Psoas muscle (tissue), 8 donors: ENCODE measurements at places on chromosomes 2 and 18. TPM values are rescaled to one million over a fixed set of nuclear protein-coding genes. Genes with fewer than 3 reads are reported as not detected.

DNA sequence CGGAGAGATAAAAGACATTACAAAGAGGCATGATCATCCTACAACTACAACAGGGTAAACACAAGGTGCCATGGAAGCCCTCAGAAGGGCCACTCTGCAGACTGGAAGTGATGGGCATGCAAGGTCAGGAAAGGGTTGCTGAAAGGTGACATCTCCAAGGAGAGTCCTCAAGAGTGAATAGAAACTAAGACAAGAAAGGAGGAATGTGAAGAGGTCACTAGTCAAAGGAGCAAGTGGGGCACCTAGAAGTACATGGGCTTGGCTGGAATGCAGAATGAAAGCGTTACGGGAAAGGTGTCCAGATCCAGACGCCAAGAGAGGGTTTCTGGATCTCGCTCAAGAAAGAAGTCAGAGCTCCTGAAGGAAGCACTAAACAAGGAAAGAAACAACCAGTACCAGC lies 314.3 kb downstream of the NBAS start:
- no peak for DNase-seq

GRCh38 chr2:176283291-176284068 lies 14.2 kb downstream of the MTX2 start:
- DNase-seq: no peak

Gene CAPN14
- polyA plus RNA-seq: 0.03 TPM

DNA sequence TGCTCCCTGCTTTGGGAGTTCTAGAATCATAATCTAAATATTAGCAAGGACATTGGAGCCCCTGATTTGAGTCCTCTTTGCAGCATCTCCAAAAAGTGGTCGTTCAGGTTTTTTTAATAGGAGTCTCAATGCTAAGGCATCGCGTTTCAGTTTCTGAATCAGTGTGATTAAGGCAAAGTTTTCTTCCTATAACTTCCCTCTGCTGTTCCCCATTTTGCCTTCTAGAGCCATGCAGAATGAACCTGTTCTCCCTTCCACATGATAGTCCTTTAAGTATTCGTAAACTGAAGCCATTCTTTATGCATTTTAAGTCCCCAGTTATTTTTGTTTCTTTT lies 159.5 kb downstream of the PTGR3 start:
- no peak for DNase-seq

DNA sequence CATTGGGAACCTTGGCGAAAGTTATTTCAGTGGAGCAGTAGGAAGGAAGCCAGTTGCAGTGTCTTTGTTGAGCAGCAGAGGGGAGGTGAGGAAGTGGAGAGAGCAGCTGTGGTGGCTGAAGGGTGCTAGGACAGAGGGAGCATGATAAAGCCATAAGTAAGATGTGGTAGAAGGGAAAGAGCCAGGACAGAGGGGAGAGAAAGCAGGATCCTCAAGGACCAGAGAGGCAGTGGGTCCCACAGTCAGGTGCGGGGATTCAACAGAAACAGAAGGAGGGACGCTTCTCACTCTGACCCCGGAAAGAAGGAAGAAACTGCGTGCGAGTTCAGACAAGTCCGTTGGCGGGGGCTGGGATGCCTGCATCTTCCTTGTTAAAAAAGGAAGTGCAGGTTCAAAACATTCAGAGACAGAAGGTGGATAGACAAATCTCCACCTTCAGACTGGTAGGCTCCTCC lies at the start of gene CXCR2:
TSS of gene CXCR2 (plus strand) at position 403 of the 455 bp plus-strand sequence. CDS start 8,774 bp downstream, outside the sequence.
- DNase-seq: no peak

DNA sequence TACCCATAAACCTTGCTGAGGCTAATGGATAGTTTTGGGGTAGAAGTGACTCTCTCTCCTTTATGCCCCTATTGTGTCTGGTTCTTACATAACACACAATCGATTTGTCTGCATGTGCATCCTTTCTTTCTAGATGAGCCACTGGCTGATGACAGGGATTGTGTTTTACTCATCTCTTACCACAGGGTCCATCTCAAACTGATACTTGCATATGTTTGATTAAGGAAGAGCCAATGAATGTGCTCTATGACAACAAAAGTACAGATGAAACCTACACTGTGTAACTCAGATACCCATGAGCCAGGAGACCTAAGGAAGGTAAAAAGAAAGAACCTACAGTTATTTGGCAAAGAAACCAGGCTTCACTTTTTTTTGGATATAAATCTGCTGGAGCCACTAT lies 13.2 kb upstream of the BZW1 start:
- DNase-seq: no peak

DNA sequence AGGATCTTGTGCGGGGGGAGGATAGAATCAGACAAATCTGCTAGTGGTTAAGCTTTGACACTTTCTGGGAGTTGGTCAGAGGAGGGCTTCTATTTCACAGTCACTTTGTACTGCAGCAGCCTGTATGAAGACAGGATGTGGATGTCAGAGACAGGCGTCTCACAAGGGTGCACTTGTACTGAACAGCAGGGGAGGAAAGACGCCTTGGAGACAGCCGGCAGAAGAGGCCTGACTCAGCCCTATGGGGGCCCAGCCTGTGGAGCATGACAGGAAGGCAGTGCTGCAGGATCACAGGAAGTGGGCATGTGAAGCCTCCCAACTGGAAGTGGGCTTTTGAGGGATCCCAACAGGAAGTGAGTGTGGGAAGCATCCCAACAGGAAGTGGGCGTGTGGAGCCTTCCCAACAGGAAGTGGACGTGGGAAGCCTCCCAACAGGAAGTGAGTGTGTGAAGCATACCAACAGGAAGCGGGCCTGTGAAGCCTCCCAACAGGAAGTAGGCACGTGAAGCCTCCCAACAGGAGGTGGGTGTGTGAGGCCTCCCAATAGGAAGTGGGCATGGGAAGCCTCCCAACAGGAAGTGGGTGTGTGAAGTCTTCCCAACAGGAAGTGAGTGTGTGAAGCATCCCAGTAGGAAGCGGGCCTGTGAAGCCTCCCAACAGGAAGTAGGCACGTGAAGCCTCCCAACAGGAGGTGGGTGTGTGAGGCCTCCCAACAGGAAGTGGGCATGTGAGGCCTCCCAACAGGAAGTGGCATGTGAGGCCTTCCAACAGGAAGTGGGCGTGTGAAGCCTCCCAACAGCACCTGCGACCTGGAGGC lies 212.3 kb downstream of the SNTG2 start:
- no peak for DNase-seq

GRCh38 chr2:24432735-24433134 lies 58.3 kb upstream of the NCOA1 start:
- no peak for DNase-seq

Gene NR4A2
- 1.2 TPM for polyA plus RNA-seq

- no peak for DNase-seq
Measured at GRCh38 chr2:33469238-33469637, 7.2 kb upstream of the RASGRP3 start.

Gene IL1RN
- polyA plus RNA-seq: 0.23 TPM

Gene DIPK1C
- polyA plus RNA-seq: 0.09 TPM

Gene RFTN2
- polyA plus RNA-seq: 0.64 TPM
